ENCODE measurements at places on chromosomes 6 and 20.

DNA sequence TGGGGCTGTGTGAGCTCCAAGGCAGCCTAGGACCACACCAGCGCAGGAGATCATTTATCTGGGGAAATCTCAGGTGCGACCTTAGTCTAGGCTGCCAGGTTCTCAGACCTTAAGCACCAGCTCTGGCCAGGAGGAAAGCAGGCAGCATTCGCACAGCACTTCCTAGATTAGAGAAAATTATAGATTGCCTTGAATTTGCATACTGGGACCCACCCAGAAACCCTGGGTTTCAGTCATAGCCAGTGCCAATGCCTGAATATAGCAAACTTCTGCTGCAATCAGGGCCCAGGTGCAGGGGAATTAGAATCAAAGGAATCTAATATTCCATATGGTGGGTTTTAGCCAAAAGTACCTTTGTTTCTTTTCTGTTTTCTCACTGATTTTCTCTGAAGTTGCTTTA is 204.3 kb upstream of the CST7 start:
- DNase-seq, result no peak

DNA sequence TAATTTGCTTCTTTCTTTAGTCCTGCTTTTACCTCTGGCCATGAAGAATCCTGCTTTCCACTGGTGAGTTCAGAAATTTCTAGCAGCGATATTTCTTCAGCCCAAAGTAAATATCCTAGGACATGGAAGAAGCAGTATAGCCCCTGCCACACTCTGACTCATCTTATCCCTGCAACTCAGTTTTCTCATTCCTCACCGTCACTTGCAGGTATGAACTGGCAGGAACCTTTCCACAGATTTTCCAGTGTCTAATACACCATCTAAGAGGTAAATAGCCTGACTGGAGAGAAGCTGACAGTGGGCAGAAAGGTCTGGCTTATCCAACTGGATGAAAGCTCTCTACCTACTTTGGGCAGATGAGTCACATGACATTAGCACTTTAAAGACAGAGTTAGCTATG is 816.7 kb upstream of the FLRT3 start:
- no peak for DNase-seq

DNA sequence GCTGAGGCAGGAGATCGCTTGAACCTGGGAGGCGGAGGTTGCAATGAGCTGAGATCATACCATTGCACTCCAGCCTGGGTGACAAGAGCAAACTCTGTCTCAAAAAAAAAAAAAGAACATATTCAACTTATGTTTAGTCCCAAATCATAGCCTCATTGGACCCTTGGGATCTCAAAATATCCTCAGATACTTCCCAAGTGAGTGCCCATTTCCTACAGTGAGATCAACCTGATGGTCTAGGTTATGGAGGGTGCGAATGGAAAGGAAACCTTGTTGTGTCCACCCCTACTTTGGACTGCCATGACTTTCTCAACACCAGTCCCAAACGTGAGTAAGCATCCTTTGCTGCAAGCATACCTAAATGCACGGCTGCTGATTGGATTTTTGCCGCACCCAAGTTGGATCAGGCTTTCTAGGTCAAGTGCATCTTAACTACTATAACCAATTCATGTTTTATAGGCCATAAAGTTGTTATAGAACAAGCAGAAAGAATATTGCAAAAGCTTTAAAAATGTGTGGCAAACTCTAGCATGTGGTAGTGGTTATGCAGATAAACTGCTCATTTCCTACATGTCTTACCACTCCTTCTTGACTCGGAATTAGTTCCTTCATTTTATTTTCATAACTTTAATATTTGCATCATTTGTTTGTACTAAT is 131.2 kb downstream of the PLEKHG1 start:
- DNase-seq, result no peak

DNA sequence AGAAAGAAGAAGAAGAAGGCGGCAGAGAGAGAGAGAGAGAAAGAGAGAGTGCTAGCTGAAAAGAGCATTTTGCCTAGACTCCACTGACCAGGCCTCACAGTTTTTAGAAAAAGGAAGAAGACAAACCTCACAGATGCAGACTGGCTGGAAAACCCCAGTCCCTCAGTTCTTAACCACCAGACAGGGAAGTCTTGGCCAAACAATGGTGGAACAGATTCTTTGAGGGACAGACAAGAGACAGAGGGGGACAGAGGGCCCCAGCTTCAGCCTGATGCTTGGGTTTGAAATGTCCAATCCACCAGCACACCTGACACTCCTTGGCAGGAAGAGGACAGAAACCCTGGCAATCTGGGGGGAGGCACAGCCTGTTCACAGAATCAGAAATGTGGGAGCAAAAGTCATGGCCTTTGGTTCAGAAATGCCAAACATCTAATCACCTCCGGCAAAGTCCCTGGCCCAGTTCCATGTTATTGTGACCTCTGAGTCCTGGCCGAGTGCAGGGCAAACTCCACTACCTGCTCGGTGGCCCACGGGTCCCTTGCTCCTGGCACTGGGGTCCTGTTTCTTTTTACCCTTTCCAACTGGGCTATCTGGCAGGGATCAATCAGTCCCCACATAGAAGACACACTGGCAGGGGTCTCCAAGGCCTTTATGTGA is 235.2 kb downstream of the LY86 start:
- DNase-seq, result no peak

GRCh38 chr20:58623579-58624473 is 27.3 kb upstream of the STX16 start:
- no peak for DNase-seq

- DNase-seq, result no peak
Measured at GRCh38 chr6:46815130-46815529, 21.9 kb downstream of the MEP1A start.

DNA sequence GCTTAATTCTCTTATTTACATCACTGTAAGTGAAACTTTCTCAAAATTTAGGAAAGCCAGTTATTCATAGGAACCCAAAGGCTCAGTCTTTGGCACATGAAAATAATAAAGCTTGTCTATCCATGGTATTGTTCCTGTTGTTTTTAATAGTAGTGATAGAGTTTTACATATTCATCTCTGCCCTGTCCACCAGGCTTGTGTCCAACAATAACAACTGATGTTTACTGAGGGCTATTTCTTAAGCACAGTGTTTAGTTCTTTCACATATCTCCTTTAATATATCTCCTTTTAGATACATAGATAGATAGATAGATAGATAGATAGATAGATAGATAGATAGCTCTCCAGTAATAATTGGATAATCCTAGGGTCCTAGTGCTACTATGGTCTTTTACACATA is 34.2 kb downstream of the FOXQ1 start:
- DNase-seq, result no peak

- no peak for DNase-seq
Measured at GRCh38 chr20:48765359-48765758, 62.4 kb downstream of the PREX1 start.

GRCh38 chr6:134424165-134424797 is 106.4 kb upstream of the SGK1 start:
- no peak for DNase-seq

GRCh38 chr6:163841326-163841725 is 426.8 kb downstream of the QKI start:
- no peak for DNase-seq

GRCh38 chr20:62219101-62219991 is 732 bp downstream of the HRH3 start:
- no peak for DNase-seq

DNA sequence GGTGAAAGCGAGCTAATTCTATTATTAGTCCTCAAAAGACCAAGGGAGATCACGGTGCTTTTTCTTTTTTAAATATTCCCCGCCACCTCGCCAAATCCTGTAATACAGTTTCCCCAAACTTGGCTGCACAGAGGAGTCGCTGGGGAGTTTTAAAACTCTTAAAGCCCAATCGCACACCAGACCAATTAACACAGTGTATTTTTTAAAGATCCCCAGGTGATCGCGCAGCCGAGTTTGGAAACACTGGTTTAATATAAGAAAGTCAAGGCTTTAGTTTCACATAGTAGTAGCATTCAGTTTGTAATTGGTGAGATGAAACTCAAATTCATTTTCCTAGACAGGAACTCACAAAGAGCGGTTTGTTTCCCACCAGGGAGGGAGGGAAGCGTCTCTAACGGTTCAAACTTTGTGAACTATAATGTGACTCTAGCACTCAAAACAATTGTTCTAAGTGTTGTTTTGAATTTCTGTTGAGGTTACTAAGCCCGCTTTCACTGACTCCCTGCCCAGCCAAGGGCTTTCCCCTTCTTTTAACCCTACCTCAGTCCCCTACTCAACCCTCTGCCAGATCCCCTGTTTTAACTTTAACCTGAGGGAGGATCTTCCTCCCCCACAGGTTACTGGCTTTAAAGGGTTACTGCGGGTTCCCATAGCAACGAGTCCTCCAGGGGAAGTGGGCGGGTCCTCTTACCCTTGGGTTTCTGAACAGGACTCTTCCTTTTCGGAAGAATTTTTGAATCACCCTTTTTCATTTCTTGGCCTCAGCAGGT is 25.7 kb upstream of the BTBD3 start:
- no peak for DNase-seq

GRCh38 chr20:58432186-58432954 is 43.3 kb downstream of the VAPB start:
- DNase-seq, result no peak

GRCh38 chr6:127247114-127248096 is 19.3 kb upstream of the RNF146 start:
- no peak for DNase-seq

DNA sequence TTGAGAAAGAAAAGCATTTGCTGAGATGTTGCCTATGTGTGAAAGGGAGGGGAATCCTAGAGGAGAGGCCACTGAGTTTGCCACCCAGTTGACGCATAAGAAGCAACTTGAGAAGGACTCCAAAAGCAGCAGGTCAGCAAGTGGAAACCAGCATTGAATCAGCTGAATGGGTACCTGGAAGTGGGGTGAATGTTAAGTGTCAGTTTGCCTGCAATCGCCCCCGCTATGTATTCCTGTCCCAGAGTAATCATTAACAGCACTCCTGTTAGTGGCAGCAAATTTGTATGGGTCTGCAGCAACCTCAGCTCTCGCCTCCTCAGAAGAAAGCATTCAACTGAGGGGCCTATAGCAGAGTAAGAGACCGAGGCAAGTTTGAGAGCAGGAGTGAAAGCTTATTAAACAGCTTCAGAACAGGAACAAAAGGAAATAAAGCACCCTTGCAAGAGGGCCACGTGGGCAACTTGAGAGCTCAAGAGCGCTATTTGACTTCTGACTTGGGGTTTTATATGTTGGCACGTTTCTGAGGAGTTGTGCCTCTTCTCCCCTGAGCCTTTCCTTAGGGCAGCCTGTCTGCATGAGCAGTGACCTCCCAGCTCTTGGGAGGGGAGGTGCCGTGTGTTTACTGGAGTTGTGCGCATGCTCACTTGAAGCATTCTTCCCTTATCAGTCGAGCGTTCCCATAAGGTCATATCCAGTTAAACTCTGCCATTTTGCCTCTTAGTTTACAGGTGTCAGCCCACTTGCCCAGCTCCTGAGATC is 122.6 kb upstream of the PHACTR1 start:
- DNase-seq, result no peak

DNA sequence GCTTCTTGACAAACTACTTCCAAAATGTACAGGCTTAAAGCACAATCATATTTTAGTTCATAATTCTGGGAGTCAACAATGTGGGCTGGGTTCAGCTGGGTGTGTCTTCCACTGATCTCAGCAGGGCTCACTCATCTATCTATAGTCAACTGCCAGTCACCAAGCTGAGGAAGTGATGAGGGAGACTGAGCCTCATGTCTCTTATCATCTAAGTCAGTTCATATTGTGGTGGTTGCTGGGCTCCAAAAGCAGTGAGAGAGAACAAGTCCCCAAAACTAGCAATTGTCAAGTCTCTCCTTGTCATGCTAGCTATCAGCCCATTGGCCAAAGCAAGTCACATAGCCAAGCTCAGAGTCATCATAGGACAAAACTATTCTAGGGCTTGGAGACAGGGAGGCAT is 465.9 kb upstream of the ARID1B start:
- DNase-seq, result no peak

DNA sequence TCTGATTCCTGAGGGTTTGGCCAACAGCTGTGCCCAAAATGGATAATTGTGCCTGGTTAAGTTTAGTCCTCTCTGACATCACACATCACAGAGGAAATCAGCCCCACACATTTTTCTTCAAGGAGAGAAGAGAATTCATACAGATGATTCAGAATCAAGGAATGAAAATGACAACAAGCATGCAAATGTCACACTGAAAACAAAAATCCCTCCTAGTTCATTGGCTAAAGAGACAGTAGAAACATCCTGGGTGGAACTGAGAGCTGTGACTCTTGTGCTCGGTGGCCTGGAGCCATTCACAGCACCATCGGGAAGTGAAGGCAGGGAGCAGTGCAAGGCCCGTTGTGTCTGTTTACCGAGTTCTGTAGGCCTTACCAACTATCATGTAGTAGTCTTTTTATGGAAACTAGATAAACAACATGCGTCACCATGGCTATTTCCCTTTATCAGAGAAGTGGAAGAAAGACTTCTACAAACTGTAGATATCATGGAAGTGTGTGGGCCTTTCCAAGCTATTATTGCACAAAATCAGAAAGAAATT is 81.7 kb upstream of the TENT5A start:
- DNase-seq, result no peak

- DNase-seq, result no peak
Measured at GRCh38 chr6:4496284-4496683, 279.9 kb upstream of the CDYL start.

GRCh38 chr6:111700135-111700690 is 94.5 kb upstream of the TRAF3IP2 start:
- DNase-seq, result no peak

- no peak for DNase-seq
Measured at GRCh38 chr6:26056583-26057350, 30.5 kb upstream of the HFE start.

DNA sequence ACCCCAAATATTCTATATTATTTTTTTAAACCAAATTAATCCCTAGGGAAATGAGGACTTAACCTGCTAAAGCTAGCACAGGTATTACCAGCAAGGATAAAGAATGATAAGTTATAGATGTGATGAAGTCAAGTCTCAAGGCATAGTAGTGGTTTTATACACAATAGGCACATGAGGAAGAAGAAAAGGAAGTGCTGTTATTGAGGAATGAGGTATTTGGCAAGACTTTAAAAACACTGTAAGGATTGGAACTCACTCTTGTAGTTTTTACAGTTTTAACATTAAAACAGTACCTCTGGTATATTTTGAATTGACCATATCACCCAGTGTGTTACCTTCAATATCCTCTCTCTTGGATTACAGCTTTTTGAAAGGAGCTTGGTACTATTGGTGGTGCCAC is 54.6 kb downstream of the PHF3 start:
- no peak for DNase-seq

DNA sequence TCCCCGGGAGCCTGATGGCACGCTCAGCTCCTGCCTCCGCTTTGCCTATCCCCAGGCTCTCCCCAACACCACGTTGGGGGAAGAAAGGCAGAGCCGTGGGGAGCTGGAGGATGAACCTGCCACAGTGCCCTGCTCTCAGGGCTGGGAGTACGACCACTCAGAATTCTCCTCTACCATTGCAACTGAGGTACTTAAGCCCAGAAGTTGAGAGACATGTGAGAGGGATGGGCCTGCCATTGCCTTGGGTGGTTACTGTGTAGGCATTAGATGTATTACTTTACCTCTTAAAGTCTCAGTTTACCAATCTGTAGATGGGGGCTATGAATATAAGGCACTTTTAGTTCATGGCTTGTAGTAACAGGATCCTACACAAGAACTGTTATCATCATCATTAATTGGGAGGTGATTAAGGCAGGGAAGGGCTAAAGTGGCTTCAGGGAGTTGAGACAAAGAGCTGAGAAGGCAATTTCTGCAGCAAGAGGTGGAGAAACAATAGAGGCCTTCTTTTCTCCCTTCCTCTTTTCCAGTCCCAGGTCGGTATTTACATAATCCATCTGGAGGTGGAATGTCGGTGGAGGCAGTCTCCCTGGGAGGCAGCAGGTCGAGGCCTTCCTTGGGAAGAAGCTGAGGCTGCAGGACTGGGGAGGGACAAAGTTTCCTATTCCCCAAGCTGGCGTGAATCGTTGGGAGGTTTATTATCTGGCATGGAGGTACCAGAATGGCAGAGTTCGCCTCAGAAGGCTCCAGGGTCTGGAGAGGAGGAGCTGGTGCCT is 691 bp downstream of the SLC22A7 start:
- DNase-seq, result no peak

Measured in stimulated activated CD8-positive, alpha-beta memory T cell treated with anti-CD3 and anti-CD28 coated beads, Interleukin-15, amount 100 ng/mL, for 4 hours (primary cell).